Hepatocyte (in vitro differentiated cells): ENCODE measurements at places on chromosomes 4 and X. TPM values are rescaled to one million over a fixed set of nuclear protein-coding genes. Genes with fewer than 3 reads are reported as not detected.
A peak's percentile ranks its signal among the peaks of the same experiment; 100 is the strongest.

DNA sequence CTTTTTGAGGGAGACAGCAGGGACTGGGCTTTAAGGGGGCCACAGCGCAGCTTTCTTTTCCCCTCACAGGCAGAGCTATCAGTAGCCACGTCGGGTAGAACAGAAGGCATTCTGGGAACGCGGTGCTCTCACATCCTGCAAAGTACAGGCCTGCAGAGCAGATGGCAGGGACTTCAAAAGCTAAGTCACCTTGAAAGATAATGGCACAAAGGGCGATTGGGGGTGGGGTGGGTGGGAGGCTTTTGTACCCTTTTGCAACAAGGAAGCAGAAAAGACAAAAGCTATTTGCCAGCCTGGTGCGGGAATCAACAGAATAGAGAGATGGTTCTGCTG is 93.9 kb downstream of the PHKA2 start:
- DNase-seq, result no peak
- peaks cover 16% of the 10 kb centered on the region for H3K4me1 ChIP-seq
- no peaks in the 10 kb centered on the region for H3K27me3 ChIP-seq
- no peak overlapping the region for H3K27ac ChIP-seq
- no peaks in the 10 kb centered on the region for H3K36me3 ChIP-seq
- no peak overlapping the region for H3K4me3 ChIP-seq

- DNase-seq, result no peak
- H3K4me3 ChIP-seq, result no peak overlapping the region
- no peaks in the 10 kb centered on the region for H3K36me3 ChIP-seq
Measured at GRCh38 chrX:68443155-68443868, 10.0 kb upstream of the OPHN1 start.

DNA sequence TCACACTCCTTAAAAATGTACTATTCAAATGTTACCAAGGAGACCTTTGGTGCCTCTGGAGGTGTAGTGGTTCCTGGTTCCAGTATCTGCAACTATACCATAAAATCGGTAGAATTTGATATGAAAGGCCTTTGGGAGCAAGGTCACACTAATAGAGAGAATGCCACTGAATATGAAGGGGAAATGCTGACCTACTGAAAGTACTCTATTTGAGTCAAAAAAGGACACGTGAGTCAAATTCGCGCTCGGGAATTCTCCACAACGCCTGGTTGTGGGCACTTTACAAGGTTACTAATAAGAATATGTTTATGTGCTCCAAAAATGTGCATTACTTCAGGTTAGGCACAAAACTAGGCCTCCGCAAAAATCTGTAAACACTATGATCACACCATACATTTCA is 39.5 kb upstream of the RELL1 start:
- no peaks in the 10 kb centered on the region for H3K36me3 ChIP-seq
- H3K27ac ChIP-seq, result no peak overlapping the region

GRCh38 chrX:115696039-115696438 is 135.1 kb downstream of the PLS3 start:
- H3K4me3 ChIP-seq, result no peak overlapping the region
- no peak overlapping the region for H3K27ac ChIP-seq
- H3K4me1 ChIP-seq, result no peaks in the 10 kb centered on the region
- no peak for DNase-seq
- H3K27me3 ChIP-seq, result no peaks in the 10 kb centered on the region

Gene HEPH
- 159 and 161 TPM in 2 replicates for total RNA-seq

DNA sequence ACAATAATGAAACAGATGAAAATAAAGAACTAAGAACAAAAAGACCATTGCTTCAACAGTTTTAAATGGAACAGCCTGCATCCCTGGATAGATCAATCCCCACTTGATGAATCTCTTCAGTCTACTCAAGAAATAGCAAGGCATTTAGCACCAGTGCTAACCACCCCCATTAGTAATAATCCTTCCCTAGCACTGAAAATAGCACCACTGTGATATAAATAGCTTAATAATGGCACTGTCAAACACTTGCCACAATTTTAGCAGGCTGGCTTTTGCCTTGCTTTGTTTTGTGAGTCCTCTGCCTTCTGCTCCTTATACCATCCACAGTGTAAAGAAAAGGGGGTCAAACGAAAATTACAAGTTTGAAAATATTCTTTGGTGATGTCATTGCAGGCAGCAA is 17.4 kb downstream of the DCX start:
- H3K4me3 ChIP-seq, result no peak overlapping the region
- H3K36me3 ChIP-seq, result no peaks in the 10 kb centered on the region
- H3K4me1 ChIP-seq, result no peaks in the 10 kb centered on the region
- no peak for DNase-seq
- no peak overlapping the region for H3K27ac ChIP-seq

- no peak for DNase-seq
- H3K27ac ChIP-seq, result no peak overlapping the region
- no peaks in the 10 kb centered on the region for H3K4me1 ChIP-seq
- H3K4me3 ChIP-seq, result no peak overlapping the region
- no peaks in the 10 kb centered on the region for H3K36me3 ChIP-seq
Measured at GRCh38 chrX:119089619-119090018, 16.8 kb downstream of the CT47C1 start.

Gene FGG
- 1,531 and 1,684 TPM in 2 replicates for total RNA-seq

DNA sequence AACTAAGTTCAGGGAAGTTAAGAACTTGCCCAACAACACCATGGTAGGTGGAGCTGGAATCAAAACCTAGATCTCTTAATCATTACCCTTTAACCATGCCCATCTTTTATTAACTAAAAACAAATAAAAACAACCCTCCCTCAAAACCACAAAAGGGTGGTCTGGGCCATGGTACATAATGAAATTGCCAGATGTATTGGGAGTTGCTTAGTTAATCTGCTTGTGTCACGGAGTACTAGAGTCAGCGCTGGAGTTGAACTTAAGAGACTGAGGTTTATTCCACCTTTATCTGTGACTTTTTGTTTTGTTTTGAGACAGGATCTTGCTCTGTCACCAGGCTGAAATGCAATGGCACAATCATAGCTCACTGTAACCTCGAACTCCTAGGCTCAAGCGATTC is 13.3 kb downstream of the LRRC66 start:
- no peak overlapping the region for H3K27ac ChIP-seq
- H3K27me3 ChIP-seq, result no peaks in the 10 kb centered on the region
- no peaks in the 10 kb centered on the region for H3K36me3 ChIP-seq
- DNase-seq, result no peak

DNA sequence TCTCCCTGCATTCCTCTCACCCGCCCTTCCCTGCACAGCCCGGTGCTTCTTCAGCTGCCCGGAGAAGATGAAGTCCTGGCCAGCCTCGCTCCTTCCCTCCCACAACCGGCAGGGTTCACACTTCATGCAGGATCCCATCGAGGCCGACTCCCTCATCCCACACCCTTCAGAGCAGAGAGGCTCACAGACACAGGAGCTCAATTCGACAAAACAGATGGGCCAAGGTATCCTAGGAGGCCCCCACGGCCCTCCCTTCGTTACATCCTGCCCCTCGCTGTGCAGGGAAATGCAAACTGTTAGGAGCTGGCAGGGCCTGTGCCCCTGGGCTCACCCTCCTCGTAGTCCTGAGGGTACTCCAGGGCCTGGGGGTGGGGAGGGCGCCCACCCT is 238.1 kb downstream of the DHRSX start:
- DNase-seq, result no peak
- H3K4me1 ChIP-seq, result no peaks in the 10 kb centered on the region
- no peaks in the 10 kb centered on the region for H3K27me3 ChIP-seq

- H3K27me3 ChIP-seq, result no peaks in the 10 kb centered on the region
- no peaks in the 10 kb centered on the region for H3K4me1 ChIP-seq
- no peak overlapping the region for H3K4me3 ChIP-seq
Measured at GRCh38 chrX:71634366-71634765, 16.1 kb upstream of the CXCR3 start.

Gene PKD2
- total RNA-seq, result 32.3 and 36.7 TPM in 2 replicates

DNA sequence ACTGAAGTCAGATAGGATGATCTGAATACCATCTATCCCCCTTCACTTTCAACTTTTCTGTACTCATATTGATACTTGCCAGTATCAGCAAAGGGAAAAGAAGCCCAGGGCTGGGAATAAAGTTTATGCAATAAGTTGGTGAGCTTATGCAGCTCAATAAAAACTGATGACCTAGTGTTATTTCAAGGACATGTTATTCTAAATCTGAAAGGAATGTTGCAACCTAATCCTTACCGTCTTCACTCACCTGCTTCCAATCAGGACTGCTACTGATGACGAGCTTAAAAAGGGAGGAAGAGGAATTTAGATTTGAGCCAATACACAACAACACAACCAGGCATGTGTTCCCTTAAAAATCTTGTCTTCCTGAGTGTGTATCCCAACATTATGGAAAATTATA is 419.9 kb downstream of the SPRY1 start:
- H3K27ac ChIP-seq, result no peak overlapping the region
- no peak overlapping the region for H3K4me3 ChIP-seq
- H3K36me3 ChIP-seq, result no peaks in the 10 kb centered on the region
- no peak for DNase-seq

DNA sequence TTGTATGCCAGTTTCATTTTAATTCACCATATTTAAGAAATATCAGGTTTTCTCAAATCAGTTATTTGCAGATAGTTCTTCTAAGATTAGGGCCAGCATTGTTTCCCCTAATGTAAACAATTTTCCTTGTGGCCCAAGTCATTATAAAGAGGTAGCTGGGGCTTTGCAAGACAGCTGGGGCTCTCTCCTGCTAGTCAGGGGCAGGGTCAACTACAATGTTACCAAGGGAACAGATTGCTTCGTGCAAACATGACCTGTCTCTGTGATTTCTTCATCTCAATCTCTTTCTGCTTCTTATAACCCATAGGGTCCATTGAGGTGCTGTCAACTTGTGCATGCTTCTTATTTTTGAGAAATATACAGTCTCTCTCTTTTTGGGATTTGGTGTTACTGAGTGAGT is 12.1 kb downstream of the ARMCX6 start:
- no peak overlapping the region for H3K27ac ChIP-seq
- no peaks in the 10 kb centered on the region for H3K36me3 ChIP-seq

- DNase-seq, result no peak
- H3K36me3 ChIP-seq, result no peaks in the 10 kb centered on the region
- H3K27ac ChIP-seq, result no peak overlapping the region
- no peaks in the 10 kb centered on the region for H3K4me1 ChIP-seq
Measured at GRCh38 chr4:16818005-16818404, 80.4 kb downstream of the LDB2 start.

- H3K4me3 ChIP-seq, result no peak overlapping the region
- H3K27ac ChIP-seq, result peak overlapping the region; percentile 78
- H3K27me3 ChIP-seq, result no peaks in the 10 kb centered on the region
- DNase-seq, result peak; percentile 58
- no peaks in the 10 kb centered on the region for H3K36me3 ChIP-seq
Measured at GRCh38 chrX:65587616-65588526, 53.3 kb upstream of the LAS1L start.

Gene TEX13B
- not detected in 2 replicates for total RNA-seq

- no peaks in the 10 kb centered on the region for H3K36me3 ChIP-seq
- H3K27ac ChIP-seq, result no peak overlapping the region
- H3K4me3 ChIP-seq, result no peak overlapping the region
- no peak for DNase-seq
- no peaks in the 10 kb centered on the region for H3K27me3 ChIP-seq
- no peaks in the 10 kb centered on the region for H3K4me1 ChIP-seq
Measured at GRCh38 chr4:12439633-12440305, 1011.1 kb upstream of the HS3ST1 start.

GRCh38 chr4:71882113-71882841 is 98.4 kb upstream of the GC start:
- H3K4me1 ChIP-seq, result no peaks in the 10 kb centered on the region
- no peaks in the 10 kb centered on the region for H3K36me3 ChIP-seq
- H3K4me3 ChIP-seq, result no peak overlapping the region
- no peaks in the 10 kb centered on the region for H3K27me3 ChIP-seq
- no peak overlapping the region for H3K27ac ChIP-seq

Gene SHROOM3
- 58.8 and 63.1 TPM in 2 replicates for total RNA-seq

Gene OTUD6A
- not detected in 2 replicates for total RNA-seq

GRCh38 chr4:26458157-26458561 is 32.1 kb downstream of the CCKAR start:
- no peak for DNase-seq
- H3K27ac ChIP-seq, result no peak overlapping the region
- no peak overlapping the region for H3K4me3 ChIP-seq
